ENCODE measurements at places on chromosomes 13 and 19. TPM values are rescaled to one million over a fixed set of nuclear protein-coding genes. Genes with fewer than 3 reads are reported as not detected.

Gene SWSAP1
- total RNA-seq = 1.3 TPM

Gene PMIS2
- not detected for total RNA-seq

Gene RXFP2
- not detected for total RNA-seq

Gene PGLYRP1
- not detected for total RNA-seq

Gene APOC4
- total RNA-seq = not detected

Gene NAPSA
- total RNA-seq = 0.16 TPM

Gene VSTM1
- not detected for total RNA-seq

Gene ABHD17A
- total RNA-seq = 164 TPM

Gene LRRC63
- not detected for total RNA-seq

Gene GIPC1
- total RNA-seq = 90.4 TPM

Gene ZNF470
- 4.9 TPM for total RNA-seq

Gene IL27RA
- total RNA-seq = 1.1 TPM

Measured in cardiac atrium fibroblast (primary cell).